ENCODE measurements at places on chromosomes 16 and 17.

DNA sequence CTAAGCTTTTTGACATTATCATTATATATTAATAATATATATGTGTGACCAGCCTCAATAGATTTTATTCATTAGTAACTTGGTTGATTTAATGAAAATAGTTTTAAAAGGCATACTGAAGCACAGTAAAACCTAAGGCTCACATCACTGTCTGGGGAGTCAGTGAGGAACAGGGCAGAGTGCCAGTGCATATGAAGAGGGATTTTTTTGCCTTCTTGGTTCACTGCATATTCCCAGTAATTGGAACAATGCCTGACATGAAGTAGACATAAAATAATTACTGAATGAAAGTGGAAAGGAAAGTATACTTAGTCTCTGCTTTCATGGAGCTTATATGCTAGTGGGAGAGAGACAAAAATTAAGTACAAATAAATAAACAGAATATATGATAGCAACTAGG, 81.1 kb downstream of the FTO start:
- DNase-seq = no peak

- no peak for DNase-seq
Measured at GRCh38 chr17:43640491-43641252, 21.1 kb downstream of the MEOX1 start.

DNA sequence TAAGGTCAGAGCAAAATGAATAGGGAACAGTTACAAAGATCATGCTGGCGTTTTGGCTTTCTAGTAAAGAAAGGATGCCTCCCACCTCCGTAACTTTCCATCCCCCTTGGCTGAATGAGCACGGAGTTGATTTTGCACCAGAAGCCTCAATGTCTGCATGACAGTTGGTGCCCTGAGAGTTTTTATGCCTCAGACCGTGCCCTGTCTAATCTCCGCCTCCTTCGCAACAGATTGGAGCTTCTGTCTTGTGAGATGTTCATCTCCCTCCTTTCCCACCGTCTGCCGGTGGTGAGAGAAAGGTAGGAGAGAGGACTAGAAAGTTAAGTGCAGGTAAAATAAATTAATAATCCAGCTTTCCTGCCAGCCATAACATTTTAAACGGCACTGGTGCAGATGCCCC, 1.9 kb downstream of the HS3ST4 start:
- DNase-seq = no peak

DNA sequence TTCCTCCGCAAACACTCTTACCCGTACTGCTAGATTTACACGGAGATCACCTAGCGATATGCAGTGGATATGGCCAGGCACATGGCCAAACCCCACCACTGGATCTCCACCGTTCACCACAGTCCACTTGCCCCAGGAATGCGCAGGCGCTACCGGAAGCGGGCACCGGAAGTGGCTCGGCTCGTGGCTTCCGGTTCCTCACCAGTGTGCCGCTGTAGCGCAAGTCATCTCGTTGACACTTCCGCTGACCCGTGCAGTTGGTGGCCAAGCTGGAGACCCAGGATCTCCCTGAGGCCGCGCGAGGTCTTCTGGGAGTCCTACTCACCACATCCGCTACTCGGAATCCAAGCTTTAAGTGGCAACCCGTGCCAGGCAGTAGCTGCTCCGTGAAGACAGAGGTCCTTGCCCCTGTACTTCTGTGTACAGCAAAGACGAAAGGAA, 11.5 kb downstream of the ZNF597 start:
- no peak for DNase-seq

DNA sequence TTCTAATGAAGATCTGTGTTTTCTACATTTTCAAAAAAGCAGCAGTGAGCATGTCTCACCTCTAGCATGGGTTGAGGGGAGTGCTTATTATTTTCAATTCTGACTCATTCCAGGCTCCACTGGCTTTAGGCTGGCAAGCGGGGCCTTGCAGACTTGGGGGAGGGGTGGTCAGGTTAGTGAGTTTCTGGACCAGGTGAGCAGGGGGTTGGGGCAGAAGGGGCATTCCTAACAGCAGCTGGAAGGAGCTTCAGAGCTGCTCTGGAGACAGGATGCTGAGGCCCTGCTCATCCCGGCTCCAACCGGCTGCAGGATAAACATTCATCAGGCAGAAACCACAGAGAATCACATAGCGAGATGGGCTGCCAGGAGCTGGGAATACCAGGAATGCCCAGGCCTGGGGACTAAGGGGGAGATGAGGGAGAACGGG, 10.5 kb upstream of the KRT19 start:
- no peak for DNase-seq

- no peak for DNase-seq
Measured at GRCh38 chr16:85432606-85433005, 180.5 kb upstream of the GSE1 start.
